ENCODE measurements at places on chromosomes 12 and 14.
A peak's percentile ranks its signal among the peaks of the same experiment; 100 is the strongest.

GRCh38 chr12:53838978-53839377, 87.2 kb upstream of the CISTR start:
- no peak for DNase-seq

GRCh38 chr14:39682582-39682981, 250.3 kb upstream of the FBXO33 start:
- DNase-seq = no peak

GRCh38 chr14:54338696-54339317, 58.0 kb upstream of the CDKN3 start:
- peak; percentile 12 for DNase-seq

DNA sequence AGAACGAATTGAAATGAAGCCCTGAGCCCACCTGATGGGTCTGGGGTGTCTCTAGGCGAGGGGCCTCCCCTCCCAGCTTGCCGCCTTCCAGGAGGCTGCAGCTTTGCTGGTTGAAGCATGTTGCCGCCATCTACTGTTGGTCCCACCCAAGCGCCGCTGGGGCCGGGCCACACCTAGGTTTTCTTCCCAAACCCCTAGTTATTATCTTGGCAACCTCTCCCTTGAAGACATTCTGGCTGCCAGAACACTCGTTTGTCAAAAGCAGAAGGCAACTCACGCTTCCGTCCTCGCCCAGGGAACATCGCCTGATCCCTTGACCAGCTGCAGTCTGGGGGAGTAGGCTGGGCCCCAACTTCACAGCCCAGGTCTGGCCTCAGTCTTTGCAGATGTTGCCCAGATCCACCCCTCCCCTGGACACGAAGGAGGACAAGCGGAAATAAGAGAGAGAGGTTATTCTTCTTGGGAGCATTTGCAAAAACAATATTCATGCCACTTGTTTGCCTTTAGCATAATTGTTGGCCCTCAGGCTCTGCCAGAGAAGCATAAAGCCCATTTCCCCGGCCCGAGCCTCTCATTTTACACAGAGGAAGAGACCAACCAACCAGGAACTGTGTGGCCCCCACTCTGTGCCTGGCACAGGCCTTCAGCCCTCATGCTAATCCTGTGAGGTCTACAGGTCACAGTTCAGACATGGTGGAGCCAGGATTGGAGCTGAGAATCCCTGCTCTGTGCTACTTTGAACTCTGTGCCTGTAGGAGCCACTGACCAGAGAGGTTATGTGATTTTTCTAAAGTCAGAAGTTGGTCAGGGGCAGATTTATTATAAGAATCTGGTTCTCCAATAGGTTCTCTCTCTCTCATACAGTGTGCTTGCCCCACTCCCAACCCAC, 6.8 kb downstream of the EMP1 start:
- DNase-seq = no peak

GRCh38 chr12:89389755-89390661, 37.7 kb upstream of the DUSP6 start:
- no peak for DNase-seq

- no peak for DNase-seq
Measured at GRCh38 chr12:12797794-12798152, 12.3 kb downstream of the APOLD1 start.

DNA sequence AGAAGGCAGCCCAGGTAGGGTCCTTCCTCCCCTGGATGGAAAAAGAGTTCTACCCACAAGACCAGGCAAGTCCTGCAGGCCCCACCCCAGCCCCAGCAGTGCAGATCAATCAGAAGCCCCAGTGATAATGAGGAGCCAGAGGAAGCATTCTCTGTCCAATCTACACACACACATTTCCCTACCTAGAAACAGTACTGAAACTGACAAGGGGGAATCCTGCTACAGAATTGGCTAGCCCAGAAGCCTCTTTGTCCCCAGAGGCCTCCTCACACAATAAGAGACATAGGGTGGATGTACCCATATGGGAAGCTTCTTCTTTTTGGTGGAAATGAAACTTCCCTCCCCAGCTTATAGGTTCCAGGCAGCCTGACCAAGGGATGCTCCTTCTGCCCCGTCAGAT, 9.9 kb downstream of the FSCB start:
- no peak for DNase-seq

DNA sequence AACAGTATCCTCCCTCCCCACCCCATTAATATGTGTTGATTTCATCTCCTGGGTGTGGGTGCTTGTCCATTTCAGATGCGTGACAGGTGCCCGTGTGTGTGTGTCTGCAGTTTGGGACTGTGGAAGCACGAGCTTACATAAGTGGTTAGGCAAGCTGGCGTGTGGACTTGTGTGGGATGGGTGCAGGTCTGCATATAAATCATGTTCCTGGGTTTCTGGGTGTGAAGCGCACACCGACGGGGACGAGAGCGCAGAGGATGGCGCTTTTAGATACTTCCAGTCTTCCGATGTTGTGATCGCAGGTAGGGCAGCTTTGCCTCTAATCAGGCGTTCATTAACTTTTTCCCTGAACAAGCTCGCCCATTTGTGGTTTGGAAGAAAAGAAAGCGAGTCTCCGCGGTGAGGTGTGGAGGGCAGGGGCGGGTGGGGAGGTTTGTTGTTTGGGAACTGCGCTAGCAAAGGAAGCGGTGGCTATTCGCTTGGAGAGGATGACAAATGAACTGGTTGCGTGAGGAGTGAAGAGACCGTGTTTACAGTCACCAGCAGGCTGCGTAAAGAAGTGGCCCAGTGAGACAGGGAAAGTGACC, 865 bp downstream of the RGS6 start:
- no peak for DNase-seq

DNA sequence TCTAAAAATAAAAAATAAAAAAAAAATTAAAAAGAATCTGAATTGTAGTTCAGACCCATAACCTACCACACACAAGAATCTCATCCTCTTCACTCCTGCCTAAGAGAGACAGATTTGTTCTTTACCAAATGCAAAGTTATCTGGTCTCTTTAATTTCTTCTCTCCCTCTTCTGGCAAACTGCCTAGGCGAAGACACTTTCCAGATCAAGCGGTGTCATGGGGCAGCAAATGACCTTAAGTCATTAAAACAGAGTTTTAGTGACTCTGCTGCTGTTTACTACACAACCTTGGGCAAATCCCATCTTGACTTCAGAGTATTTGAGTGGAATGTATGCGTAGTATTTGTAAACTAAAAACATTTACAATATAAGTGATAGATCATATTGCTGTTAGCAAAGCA, 60.9 kb upstream of the NID2 start:
- DNase-seq = no peak

DNA sequence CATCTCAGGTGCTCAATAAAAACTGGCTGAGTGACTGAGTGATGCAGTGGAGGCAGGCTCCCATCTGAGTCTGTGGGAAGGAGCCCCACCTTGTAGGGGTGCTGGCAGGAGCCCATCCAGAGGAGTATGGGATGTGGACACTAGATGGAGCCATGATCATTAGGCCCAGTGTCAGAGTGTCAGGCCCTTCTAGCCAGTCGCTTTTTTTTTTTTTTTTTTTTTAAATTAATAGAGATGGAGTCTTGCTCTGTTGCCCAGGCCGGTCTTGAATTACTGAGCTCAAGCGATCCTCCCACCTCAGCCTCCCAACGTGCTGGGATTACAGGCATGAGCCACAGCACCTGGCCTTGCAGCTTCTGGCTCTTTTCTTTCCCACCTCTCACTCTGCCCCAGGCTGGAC, 11.5 kb downstream of the RITA1 start:
- peak; percentile 81 for DNase-seq

GRCh38 chr12:63814146-63814772, 30.2 kb upstream of the SRGAP1 start:
- no peak for DNase-seq

DNA sequence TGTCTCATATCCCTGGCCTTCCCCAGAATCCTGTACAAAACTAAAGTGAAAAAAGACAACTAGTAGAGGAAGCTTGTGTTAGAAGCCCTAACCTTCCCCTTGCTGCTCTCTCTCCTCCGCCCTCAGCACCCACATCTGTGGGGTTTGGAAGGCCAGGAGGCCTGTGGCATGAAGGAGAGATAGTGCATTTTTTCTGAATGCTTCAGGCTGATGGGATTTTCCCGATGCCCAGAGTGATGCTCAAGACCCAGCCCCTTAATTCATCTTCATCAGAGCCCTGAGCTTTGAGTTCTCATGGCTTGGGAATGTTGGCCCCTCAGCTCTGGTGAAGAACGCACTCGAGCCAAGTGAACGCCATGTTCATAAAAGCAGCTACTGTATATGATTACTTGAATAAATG, 5.9 kb downstream of the FGF6 start:
- DNase-seq = no peak

- DNase-seq = no peak
Measured at GRCh38 chr14:99822800-99823455, 29.7 kb downstream of the EML1 start.

- DNase-seq = no peak
Measured at GRCh38 chr14:103451401-103451800, 66.2 kb downstream of the MARK3 start.

DNA sequence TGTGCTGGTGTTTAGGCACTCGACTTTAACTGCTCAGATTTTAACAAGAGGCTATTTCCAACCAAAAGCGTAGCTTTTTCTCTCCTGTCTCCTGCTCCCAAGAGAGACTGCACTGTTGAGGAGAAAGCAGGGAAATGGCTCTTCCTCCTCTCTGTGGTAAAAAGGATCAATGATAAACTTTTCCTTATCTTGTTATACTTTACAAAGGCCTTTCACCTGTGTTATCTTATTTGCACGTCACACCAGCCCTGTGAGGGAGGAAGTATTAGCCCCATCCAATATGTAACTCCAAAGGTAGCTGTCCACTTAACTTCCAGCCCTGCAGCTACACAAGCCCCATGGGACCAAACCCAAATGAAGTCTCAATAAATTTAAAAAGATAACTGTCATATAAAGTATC, 32.9 kb upstream of the ZFP36L1 start:
- no peak for DNase-seq
